Umbilical cord (tissue), 2 donors: ENCODE measurements at places on chromosomes 6 and 20.

- DNase-seq: peak; percentile 23
Observed at GRCh38 chr20:44209686-44210405, 725 bp downstream of the OSER1 start.

DNA sequence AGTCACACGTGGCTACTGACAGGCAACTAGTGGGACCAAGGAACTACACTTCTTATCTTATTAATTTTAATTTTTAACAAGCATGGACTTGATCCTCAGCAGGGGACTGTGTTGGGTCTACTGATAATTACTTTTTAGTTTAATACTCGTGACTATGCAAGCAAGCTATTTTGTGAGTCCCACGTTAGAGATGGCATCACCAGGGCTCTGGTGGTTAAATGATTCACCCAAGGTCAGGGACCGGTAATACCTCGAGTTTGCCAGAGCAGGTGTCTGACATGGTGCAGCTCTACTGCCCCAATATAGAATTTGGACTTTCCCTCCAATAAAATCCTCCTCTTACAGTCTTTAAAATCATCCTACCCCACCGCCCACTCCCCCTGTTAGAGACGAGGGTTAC is 98.6 kb upstream of the RIN2 start:
- no peak for DNase-seq

GRCh38 chr6:109348226-109348625 is 34.0 kb downstream of the CD164 start:
- DNase-seq: peak; percentile 25

DNA sequence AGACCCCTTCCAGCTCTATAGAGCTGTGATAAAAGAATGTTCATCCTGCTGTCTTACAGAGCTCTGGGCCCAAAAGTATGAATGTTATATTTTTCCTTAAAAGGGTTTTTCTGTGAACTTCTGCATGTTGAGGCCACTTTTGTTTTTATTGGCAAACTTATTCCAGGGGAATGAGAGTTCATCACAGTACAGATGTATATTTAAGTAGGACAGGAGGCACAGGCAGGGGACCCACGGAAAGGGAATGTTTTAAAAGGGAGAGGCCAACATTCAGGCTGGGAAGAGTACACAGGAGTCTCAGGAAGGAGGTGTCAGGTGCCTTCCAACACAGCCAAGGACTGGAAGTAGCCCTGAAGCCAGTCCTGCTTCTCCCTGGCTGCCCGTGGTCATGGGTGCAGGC is 148.4 kb downstream of the EYA2 start:
- DNase-seq: no peak

GRCh38 chr6:31879901-31880300 is 1.1 kb upstream of the SLC44A4 start:
- no peak for DNase-seq

GRCh38 chr20:10218536-10219451 is at the start of gene SNAP25:
Gene SNAP25, plus strand, starts transcription at chr20:10218830. Its CDS starts 56,662 bp downstream, at chr20:10275492.
- DNase-seq: peak; percentile 91

DNA sequence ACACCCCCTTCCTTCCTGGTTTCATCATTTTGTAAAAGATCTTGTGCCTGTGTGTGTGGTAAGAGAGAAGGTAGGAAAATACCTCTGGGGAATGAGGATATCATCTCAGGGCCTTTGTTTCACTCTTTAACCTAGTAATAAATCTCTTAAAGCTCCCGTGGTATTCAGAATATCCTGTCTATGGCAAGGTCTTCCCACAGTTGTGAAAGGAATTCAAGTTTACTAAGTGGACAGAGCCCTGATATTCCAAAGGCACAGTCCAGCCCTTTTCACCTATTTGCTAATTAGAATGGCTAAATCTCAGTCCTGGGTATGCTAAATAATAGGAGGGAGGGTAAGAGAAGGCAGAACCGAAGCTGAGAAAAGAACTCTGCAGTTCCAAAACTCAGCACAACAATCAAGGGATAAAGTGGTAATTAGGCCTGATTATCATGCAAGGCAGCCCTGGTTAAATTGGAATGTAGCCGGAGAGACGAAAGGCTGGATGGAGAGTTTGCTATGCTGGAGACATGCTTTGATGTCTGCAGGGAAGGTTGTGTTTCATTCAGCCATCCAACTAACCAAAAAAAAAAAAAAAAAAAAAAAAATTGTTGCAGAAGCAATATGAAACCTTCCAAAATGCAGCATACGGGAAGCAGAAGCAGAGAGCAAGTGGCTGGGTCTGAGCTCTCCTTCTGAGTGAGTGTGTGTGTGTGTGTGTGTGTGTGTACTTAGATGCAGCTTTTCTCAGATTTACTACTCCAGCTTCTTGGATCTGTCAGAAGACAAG is 28.5 kb upstream of the PIM1 start:
- DNase-seq: peak; percentile 94

DNA sequence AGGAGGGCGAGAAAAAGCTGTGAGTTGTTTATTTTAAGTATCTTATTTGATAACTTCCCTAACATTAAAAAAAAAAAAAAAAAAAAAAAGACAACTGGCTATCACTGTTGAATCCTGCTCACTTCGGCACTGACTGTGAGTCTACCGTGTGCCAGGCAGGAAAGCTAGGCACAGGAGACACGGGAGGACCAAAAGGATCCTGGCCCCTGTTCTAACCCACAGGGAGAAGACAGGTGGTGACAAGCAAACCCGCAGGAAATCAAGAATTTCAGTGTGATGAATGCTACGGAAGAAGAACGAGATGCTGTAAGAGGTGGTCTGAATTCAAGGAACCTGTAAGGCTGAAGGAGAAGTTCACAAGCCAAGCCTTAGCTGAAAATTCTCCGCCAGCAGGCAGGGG is 94.7 kb upstream of the NFATC2 start:
- no peak for DNase-seq

DNA sequence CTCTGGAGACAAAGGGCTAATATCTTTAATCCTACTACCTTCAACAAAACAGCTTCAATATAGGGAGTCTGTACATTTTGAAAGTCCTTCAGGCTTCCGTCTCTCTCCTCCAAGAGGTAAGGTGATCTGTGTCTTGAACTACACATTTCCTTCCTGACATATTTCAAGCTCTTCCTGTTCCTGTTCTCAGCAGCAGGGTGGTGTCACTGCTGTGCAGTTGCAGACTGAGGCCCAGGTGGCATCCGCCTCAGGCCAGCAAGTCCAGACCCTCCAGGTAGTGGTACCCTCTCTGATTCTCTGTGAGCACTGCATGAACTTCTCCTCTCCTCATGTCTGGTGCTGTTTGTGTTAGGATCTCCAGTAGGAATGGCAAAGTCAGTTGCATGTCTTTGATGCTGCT is 7.8 kb downstream of the NFYA start:
- DNase-seq: no peak

DNA sequence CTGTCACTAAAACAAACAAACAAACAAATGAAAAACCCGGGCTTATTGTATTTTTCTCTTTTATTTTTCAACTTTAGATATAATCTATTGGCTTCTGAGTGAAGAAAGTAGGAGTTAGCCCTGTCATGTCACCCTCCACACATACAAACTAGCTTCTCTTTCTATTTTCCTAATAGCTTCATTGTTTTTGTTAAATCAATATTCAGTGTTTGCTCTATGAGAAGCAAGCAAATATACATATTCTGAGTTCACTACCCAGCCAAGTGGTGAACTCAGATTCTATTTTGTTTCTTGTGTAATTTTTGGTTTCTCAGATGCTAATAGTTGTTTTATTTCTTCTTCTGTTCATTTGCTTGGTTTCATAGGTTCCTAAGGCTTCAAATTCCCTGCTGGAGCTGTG is 66.4 kb downstream of the SNRNP48 start:
- no peak for DNase-seq

GRCh38 chr6:112017760-112018537 is 36.0 kb upstream of the CCN6 start:
- no peak for DNase-seq

DNA sequence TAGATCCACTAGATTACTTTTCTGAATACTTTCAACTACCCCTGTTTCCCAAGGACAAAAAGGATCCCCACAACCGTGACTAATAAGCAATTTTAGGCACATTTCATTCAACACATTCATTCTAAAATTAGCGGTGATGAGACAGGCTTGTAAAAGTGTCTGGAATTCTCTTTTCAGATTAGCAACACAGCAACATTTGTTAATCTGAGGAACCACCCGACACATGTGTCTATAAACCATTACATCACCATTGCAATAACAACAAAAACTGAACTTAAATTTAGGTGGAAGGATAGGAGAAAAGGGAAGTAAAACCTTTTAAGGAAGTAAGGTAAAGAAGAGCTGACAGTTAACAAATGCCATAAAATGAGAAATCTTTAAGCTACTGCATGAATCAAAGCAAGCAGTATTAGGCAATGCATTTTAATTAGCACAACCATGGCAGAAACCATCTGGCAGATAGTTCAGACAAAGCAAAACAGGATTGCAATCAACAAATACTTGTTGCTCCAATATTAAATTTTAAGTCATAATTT is 49.1 kb downstream of the MAP3K7 start:
- DNase-seq: peak; percentile 9

- no peak for DNase-seq
Observed at GRCh38 chr6:134026597-134026996, 25.8 kb downstream of the SLC2A12 start.

DNA sequence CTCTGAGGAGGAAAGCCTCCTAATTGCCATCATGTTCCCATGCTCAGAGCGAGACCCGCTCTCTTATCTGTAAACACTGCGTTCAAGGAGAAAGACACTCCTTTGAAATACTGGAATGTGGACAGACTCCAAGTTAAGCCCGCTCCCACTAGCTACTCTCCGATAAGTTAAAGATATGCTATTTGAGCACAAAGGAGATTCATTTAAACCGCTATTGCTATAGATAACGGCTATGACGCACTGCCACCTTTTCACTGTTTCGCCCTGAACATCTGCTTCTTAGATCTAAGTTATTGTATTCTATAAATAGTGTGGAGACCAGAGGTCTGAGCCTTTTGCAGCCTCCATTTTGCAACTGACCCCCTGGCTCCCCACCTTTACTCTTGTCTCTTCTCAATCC is 82.3 kb downstream of the GPX5 start:
- no peak for DNase-seq

- DNase-seq: no peak
Observed at GRCh38 chr6:49698478-49698877, 14.9 kb downstream of the CRISP2 start.

DNA sequence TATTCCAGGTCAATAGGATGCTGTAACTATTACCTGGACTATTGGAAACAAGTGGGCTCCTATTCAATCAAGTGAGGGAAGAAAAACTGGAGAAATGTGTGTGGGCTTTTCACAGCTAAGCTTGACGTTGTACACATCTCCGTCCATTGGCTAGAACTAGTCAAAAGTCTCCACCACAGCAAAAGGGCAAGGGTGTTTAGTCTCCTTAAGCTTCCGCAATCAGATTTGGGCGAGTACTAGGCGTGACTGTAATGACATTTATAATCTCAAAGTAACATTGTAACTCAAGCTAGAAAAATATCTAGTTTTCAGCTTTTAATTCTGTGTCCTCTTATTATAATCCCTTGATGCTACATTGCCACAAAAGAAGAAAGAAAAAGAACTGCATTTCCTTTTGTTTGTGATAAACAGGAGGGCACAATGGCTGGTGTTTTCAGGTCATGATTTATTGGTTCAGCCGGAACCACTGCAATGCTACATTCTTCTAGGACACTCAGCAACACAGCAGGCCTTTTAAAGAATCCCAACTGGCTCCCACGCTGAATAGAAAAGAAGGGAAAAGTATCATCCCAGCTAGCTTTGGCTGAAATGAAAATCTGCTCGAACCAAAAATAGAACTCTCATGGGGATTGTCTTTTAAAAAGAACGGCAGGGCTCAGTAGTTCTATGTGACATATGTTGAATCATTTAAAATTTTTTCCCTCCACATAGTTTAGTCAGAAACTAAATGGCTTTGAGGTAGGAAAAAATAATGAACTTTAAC is 387.7 kb downstream of the BTBD3 start:
- peak; percentile 61 for DNase-seq

GRCh38 chr6:26123675-26123946 is 36.4 kb downstream of the HFE start:
- DNase-seq: no peak

DNA sequence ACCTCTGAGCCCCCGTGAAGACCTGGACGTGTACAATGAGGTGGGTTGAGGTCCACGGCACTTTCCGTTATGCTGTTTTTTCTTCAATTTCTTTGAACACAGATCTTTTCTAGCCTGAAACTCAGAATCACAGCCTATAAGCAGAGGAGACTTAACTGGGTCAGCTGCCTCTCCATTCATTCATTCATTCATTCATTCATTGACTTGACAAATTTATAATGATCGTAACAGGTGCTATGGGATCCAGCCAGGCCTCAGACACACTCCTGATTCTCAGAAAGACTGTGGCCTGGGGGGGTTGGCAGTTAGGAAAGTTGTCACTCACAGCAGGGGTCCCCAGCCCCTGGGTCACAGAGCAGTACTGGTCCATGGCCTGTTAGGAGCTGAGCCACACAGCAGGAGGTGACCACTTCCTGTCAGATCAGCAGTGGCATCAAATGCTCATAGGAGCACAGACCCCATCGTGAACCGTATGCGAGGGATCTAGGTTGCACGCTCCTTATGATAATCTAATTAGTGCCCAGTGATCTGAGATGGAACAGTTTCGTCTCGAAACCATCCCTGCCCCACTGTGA is 38.6 kb upstream of the IRF4 start:
- no peak for DNase-seq

GRCh38 chr6:92767101-92767500 is 652.3 kb downstream of the EPHA7 start:
- no peak for DNase-seq

- no peak for DNase-seq
Observed at GRCh38 chr20:52601295-52601971, 370.7 kb upstream of the TSHZ2 start.

- DNase-seq: no peak
Observed at GRCh38 chr6:169978615-169979161, 227.3 kb downstream of the ERMARD start.

DNA sequence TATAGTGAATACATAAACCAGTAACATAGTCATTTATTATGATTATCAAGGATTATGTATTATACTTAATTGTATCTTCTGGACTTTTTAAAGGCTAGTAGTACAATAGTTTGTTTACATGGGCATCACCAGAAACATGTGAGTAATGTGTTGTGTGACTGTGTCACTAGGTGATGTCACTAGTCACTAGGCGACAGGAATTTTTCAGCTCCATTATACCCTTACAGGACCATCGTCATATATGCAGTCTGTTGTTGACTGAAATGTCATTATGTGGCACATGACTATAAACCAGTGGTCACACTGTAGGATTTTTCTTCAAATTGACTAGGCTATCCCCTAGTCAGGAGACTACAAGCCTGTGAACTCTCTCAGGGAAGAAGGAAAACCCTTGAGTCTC is 86.5 kb upstream of the CENPW start:
- no peak for DNase-seq
